ENCODE measurements at places on chromosomes 3 and 15.

DNA sequence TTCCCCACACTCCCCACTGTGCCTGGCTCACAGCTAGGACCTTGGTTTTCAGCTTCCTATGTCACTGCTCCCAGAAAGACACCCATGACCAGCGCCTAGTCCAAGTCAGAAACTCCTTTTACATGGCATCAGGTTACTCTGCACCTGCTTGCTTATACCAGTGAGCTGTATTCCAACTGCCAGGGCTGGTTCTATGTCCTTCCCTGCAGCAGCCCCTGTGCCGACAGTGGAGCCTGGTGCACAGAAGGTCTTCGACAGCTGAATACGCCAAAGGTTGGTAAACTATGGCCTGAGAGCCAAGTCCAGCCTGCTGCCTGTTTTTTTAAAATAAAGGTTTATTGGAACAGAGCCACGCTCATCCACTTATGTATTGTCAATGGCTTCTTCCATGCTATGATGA, 102.5 kb downstream of the IQSEC1 start:
- no peak for DNase-seq

DNA sequence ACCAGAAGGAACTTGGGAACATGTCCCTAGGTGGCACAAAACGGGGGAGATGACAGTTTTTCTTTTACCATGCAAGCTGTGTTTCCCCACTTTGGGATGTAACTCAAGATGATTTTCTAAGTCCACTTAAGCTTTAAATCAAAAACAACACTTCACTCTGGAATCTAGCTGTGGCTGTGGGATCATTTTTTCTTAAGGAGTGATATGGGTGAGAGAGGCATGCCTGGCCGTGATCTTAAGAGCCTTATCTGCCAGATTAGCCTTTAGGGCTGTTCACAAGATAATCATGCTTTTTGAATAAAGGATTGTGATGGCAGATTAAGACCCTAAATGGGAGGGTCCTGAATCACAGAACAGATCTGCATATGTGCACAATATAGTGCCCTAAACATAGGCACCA, 384.8 kb upstream of the SEMA6D start:
- DNase-seq = no peak

- DNase-seq = no peak
Observed at GRCh38 chr3:121985846-121986245, 36.2 kb downstream of the ILDR1 start.

DNA sequence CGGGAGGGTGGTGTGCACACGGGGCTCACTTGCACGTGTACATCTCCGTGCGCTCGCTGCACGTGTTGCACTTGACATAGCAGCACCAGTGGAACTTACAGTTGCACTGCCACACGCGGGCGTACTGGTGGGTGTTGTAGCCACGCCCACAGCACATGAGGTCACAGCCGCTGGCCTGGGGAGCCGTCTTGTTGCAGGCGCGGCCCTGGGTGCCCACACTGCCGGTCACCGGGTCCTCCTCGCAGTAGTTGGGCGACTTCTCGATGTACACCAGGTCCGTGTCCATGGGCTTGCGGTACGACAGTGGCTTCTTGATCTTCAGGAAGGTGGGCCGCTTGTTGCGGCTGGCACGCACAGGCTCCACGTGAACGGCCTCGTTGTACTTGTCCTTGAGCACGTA, 61.0 kb downstream of the WNT7A start:
- no peak for DNase-seq

DNA sequence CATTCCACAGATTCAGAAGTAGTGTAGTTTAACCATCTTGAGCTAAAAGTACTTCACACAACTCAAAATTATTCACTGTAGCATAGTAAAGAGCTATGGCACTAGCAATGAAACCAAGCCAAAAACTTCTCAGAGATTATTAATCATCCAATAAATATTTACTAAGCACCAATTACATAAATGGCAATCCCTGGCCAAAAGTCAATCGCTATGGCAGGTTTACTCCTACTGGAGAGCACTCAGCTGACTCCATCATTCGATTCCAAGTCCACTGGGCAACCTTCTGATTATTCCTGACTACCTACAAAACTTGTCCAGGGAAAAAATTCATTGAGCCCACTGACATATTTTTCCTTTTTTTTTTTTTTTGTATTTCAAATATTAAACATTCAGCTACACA, 23.9 kb downstream of the ATP13A3 start:
- no peak for DNase-seq

DNA sequence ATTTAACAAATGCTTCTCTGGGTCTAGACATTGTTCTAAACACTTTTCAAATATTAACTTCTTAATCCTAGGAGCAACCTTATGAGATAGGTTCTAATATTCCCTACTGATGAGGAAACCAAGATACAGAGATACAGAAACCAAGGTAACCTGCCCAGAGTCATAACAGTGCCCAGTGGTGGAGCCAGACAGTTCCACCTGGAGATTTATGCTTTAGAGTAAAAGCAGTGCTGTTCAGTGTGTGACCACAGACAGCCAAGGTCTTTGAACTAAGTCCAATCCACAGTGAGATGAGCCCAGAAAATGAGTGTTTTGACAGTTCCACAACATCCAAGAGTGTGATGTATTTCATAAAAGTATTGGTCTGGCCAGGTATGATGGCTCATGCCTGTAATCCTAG, 105.2 kb upstream of the UMPS start:
- DNase-seq = no peak

- no peak for DNase-seq
Observed at GRCh38 chr3:58867621-58868020, 182.2 kb downstream of the CFAP20DC start.

DNA sequence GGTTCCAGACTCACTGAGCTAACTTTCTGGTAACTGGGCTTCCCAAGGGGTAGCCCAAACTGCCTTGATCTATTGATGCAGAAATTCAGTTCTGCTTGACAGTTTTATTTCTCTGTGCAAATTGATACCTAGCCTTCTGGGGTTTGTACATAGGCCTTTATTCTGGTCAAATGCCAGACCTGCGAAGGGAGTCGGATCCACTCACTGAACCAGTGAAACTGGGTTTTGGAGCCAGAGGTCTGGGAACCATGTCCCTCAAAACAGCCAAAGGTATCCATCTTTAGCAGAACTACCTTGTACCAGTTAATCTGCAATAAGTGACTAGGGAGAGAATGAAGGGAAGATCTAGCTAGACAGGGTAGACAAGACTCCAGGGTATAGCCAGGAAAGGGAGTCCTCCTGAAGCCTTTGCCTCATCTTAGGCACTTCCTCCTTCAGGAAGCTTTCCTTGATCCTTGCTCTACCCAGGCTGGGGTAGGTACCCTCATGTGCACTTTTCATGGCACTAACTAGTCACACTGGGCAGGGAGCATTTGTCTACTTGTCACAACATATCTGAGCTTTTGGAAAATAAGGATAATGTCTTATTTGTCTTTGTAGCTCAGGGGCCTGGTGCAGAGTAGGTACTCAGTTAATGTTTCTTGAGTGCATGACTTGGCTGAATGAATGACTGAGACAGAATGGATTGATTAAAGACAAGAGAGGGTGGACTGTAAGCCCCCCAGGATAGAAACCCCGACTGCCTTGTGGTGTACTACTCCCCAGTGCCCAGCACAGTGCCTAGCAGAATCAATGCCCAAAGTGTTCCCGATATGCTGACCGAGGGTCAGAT, 1.4 kb upstream of the SNX33 start:
- no peak for DNase-seq

DNA sequence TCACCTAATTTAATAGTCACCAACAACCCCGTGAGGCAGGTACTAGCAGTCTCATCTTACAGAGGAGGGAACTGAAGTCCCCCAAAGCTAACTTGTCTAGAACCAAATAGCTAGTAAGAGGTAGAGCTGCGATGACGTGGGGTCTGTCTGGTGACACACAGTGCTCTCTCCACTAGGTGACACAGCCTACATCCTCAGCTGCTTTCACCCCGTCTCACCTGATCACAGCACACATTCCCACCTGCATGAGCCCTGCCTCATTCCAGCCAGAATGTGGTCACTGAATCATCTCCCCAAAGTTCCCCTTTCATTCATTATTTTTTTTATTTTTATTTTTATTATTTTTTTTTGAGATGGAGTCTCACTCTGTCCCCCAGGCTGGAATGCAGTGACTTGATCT, 21.3 kb upstream of the MAGEF1 start:
- no peak for DNase-seq

DNA sequence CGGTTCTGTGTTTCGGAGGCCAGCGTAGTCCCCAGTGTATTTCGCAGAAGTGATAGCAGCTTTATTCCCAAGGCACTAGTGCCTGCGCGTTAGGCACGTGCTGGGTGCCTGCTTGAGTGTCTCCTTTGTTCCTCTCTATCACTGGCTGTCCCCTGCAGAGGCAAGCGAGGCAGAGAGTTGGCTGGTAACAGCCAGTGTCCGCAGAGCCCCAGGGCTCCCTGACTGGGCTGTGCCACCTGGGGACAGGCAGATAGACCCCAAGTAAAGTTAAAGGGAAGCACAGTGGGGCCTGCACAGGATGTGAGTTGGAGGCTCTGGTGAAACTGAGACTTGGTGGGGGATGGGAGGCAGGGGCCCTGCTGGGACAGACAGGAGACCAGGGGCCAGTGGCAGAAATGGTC, 50.7 kb downstream of the APBA2 start:
- no peak for DNase-seq

DNA sequence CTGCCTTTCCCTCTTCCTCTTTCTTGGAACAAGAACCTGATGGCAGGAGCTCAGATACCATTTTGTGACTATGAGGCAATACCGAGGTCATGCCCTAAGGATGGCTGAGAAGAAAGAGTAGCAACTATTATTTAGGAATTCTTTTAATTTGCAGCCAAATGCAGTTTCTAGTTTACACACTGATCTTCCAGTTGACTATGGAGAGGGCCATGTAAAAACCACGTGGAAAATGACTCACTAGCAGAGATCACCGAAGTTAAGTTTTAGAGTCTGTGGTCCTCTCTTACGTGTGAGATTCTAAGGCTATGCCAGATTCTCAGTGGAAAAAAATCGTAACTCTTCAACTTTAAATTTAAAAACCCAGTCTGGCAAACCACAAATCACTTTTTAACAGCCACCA, 7.8 kb downstream of the BNC1 start:
- DNase-seq = no peak

GRCh38 chr3:113695786-113696645, at the start of gene USF3:
Gene USF3, minus strand, starts transcription at chr3:113696642. Its CDS starts 21,764 bp downstream, at chr3:113674878.
- peak; percentile 36 for DNase-seq

- DNase-seq = no peak
Observed at GRCh38 chr3:191348098-191348497, 17.8 kb upstream of the UTS2B start.

DNA sequence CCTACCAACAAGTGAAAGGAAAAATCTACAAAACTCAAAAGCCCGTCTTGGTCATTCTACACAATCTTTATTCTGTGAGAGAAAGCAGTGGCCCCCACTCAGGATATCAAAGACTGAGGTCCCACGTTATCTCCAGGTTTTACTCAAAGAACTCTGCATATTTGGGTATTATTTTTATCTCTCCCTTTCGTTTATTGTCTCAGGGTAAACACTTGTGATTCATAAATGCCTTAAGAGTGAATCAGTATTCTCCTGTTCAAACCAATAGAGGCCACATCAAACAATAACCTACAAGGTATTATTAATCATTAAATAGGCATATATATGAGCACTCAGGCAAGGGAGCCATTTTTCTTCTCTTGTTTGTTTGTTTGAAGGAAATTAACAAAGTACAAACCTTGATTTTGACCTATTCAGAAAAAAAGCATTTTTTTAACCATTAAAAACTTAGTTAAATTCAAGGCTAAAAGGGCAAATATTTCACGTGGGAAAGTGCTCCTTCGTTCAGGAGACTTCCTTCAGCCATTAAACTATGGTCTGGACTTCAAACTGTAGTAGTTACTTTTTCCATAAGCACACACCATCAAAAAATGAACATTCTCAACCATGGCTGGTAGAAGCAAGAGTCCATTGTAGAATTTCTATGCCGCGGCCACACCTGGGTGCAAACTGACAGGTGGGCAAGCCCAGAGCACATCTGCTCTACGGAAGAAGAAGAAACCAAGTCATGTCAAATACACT, 13.9 kb upstream of the HES1 start:
- DNase-seq = no peak

DNA sequence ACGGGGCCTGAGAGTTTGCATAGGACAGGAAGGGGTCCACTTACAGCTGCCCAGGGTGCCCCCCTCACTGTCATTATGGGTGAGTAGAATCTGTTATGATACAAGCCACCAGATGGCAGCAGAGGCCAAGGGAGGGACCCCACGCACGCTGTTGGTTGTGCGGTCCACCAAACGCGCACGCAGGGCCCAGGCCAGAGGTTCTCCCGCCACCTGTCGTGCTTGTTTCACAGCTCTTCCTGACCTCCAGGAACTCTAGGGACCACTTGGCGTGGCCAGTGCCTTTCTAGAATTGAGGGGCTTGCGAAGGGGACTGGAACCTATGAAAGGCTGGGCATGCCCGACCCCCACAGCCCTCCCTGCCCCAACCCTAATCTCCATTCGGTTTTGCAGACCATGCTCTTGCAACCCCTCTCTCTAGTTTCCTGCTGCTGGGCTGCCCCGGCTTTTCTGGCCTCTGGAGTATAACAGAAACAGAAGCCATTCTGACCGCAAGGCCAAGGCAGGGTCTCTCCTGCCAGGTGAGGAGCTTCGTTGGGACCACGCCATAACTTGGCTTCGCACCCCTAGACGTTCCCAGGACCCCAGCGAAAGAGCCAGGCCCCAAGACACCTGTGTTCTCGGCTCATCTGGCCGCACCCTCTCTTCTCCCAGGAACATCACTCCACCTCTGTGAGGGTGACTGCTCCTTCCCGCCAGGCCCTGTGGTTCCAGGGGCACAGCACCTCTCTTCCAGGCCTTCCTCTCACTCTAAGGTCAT, 46.0 kb downstream of the ALDH1L1 start:
- peak; percentile 62 for DNase-seq

- no peak for DNase-seq
Observed at GRCh38 chr3:156489462-156489911, 65.4 kb downstream of the SSR3 start.

- no peak for DNase-seq
Observed at GRCh38 chr3:194715022-194715800, 29.5 kb downstream of the FAM43A start.

DNA sequence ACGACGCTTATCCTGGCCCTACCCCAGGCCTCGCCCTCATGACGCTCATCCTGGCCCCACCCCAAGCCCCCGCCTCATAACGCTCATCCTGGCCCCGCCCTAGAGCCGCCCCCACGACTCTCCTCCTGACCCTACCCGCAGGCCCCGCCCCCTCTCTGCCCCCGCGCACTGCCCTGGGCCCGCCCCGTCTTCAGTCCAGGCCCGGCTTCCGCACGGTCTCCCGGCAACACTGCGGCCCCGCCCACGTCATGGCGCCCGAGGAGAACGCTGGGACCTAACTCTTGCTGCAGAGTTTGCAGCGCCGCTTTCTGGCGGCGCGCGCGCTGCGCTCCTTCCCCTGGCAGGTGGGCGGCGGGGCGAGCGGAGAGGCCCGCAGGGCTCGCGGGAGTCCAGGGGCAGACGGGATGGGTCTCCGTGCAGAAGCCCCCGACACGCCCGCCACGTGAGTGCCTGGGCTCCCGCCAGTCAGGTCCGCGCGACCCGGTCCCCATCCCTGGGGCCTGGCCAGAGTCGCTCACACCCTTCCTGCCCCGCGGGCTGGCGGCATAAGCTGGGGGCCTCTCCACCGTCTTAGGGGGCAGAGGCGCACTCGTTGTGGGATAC, 52.5 kb upstream of the ROPN1B start:
- peak; percentile 93 for DNase-seq

GRCh38 chr3:140341817-140342403, 336.0 kb upstream of the TRIM42 start:
- DNase-seq = no peak

GRCh38 chr3:7518456-7518855, 657.5 kb downstream of the GRM7 start:
- no peak for DNase-seq
